Stimulated activated CD8-positive, alpha-beta memory T cell treated with anti-CD3 and anti-CD28 coated beads, Interleukin-12 subunit alpha, Interleukin-12 subunit beta, amount 100 ng/mL, for 4 hours (primary cell): ENCODE measurements at places on chromosomes 5 and 9.

DNA sequence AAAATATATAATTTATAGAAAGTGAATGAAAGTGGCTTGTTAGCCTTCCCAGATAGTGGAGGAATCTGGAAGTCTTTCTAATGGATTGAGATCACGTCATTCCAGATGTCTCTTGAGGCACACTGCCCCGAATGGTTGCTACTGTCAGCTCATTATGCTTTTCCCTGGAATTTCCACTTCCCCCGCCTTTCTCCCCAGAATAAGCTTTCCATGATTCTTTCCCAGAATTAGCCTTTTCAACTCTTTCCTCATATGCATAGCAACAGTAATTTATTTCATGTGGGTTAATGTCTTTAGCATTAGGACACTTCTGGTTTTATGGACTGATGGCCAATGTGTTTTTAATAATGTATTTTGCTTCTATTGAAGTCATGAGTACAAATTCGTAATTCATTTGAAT, 81.5 kb downstream of the PALM2AKAP2 start:
- DNase-seq: no peak

DNA sequence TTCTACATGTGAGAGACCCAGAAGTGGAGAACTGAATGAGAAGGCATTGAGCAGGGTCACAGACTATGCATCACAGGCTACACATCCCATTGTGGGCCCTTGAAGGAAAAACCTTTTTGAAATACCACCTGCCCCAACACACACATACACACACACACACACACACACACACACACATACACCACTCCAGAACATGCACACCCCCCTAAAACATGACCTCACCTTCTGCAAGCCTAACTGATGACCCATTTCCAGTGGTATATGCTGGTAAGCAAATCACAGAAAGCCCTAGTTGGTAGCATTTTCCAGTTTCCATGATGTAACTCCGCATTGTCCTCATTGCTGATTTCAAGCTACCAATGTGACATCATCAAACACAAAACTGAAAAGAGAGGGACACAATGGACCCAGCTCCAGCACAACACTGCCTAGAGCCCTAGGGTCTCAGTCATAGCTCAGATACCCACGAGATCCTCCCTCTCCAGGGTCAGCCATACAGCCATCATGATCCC, 36.4 kb downstream of the THBS4 start:
- DNase-seq: no peak

DNA sequence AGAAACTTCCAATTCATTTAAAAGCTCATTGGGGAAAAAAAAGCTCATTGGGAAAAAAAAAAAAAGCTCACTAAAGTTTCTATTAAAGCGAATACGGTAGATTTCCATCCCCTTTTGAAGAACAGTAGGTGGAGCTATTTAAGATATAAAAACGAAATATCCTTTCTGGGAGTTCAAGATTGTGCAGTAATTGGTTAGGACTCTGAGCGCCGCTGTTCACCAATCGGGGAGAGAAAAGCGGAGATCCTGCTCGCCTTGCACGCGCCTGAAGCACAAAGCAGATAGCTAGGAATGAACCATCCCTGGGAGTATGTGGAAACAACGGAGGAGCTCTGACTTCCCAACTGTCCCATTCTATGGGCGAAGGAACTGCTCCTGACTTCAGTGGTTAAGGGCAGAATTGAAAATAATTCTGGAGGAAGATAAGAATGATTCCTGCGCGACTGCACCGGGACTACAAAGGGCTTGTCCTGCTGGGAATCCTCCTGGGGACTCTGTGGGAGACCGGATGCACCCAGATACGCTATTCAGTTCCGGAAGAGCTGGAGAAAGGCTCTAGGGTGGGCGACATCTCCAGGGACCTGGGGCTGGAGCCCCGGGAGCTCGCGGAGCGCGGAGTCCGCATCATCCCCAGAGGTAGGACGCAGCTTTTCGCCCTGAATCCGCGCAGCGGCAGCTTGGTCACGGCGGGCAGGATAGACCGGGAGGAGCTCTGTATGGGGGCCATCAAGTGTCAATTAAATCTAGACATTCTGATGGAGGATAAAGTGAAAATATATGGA, at the start of gene PCDHGA12:
Gene PCDHGA12 (plus strand): TSS at position 176 of the 782 bp plus-strand sequence. CDS start 253 bp downstream, at position 429.
- DNase-seq: no peak

DNA sequence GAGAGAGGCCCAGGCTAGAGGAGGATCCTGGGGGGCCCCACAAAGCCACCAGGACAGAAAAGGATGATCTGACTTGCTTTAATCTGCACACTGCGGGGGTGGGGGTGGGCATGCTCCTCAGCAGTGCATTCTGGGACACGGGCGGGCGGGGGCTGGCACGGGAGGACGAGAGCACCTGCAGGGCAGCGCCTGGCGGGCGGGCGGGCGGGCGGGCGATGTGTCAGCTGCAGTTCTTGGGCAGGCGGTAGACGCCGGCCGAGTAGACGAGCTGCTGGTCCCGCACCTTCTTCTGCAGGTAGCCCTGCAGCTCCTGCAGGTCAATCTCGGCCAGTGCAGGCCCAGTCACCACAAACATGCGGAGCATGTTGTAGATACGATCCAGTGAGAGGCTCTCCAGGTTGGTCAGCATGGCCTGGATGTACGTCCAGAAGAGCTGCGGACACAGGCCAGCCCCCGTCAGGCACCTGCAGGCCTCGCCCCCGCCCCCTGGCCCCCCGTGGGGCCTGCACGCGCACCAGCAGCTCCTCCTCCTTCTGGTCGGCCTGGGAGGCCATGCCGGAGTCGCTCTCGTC, 3.0 kb upstream of the TMEM210 start:
- DNase-seq: no peak

- no peak for DNase-seq
Measured at GRCh38 chr5:16805486-16805885, 130.6 kb downstream of the MYO10 start.

GRCh38 chr5:163916376-163916775, 411.0 kb downstream of the MAT2B start:
- no peak for DNase-seq

DNA sequence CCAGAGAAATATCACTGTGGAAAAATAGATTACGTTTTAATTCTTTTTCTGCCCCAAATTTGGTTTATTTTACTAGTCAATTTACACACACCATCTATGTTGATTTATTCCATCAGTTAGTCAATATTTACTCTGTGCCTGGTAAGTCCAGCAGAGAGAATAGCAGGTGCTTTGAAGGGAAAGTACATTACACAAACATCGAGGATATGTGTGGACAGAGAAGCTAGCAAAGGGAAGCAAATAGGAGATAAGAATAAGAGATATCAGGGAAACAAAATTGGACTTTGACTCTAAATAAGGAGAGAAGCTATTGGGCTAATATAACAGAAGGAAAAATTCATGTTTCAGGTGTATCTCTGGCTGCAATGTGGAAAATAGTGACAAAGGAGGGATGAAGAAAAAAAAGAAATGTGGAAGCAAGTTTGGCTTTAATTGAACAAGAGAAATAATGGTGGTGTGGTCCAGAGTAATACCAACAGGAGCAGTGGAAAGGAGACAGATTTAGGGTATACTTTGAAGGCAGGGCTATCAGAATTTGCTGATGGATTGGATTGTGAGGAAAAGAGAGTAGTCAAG, 587.7 kb upstream of the CDH6 start:
- no peak for DNase-seq

GRCh38 chr5:150653762-150654556, 7.1 kb upstream of the MYOZ3 start:
- DNase-seq: no peak

- DNase-seq: no peak
Measured at GRCh38 chr9:95085036-95085770, 232.3 kb downstream of the FANCC start.

DNA sequence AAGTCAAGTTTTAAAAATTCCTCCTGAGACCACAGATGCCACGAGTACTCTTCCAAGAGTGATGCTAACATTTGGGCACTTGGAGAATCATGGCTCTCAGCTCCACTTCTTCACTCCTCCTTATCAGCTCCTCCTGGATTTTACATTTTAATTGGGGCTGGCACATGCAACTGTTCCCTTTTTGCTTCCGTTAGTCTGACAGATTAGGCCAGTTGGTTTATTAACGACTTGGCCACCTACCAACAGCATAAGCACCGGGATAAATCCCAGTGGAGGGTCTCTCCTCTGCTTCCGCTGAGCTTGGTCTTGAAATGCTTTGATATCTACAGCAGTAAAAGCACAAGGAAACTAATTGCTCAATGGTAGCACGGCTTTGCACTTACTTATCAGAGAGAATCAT, 134.6 kb upstream of the RASEF start:
- DNase-seq: no peak

DNA sequence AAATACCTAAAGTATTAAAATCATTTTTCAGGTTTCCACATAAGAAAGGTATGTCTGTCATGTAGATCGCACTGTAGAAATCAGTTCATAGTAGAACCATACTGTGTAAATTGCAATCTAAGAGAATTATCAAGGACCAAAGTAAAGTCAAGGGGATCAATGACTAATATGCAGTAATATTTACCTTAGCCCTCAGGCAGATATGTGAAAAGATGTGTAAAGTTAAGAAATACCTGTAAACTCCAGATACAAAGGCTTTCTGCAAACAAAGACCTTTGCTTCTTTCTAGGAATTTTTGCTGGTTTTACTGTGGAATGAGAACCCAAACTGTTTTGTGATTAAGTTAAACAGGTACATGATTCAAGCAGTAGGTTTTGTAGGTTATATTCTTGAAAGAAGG, 11.6 kb downstream of the POLK start:
- DNase-seq: no peak

- DNase-seq: no peak
Measured at GRCh38 chr9:105333076-105333475, 88.6 kb downstream of the SLC44A1 start.

DNA sequence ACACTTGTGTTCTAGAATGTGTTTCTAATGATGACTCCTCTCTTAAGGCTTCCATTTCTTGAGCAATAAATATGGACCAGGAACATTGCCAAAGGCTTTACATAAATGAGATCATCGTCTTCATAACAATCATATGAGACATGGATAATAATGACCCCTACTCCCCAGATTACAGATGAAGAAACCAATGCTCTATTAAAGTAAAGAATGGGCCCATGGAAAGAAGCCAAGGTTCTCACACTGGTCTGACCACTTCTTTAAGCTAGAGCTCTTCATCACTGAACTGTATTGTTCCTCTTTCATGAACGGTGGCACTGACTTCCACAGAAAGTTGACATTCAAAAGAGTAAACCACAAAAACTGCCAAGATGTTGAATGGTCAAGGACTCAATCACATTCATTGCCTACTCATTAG, 65.3 kb downstream of the MARCHF3 start:
- no peak for DNase-seq

DNA sequence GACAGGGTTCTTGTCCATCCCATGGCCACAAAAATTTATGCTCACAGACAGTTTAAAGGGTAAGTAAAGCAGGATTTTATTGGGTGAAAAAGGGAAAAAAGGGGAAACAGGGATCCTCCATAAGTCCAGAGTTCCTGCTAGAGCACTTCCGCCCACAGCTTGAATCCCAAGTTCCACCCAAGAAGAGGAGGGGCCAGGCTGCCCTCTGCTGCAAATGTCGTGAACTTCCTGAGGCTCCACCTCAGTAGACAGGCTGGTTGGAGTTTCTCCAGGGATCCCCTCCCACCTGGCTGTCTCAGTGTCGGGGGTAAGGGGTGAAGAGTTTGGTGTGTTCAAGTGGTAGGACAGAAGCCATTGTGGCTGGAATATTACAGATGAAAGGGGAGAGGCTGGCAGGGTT, 275.0 kb upstream of the SGCD start:
- no peak for DNase-seq

DNA sequence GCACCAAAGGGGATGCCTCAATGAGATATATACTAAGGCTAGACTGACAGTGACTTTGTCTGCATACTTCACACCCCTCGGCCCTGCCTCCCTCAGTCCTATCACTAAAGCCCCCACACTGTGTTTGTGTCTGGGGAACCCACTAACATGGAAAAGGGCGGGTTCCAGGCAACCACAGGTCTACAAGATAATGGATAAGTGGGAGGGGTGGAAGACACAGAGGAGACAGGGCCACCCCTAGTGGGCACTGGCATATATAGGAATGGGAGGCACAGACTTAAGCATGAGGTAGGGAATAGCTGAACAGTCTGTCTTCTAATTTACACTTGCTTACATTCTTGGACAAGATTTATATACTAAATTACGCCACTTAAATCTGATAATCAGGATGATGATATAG, 74.0 kb downstream of the SLIT3 start:
- no peak for DNase-seq

DNA sequence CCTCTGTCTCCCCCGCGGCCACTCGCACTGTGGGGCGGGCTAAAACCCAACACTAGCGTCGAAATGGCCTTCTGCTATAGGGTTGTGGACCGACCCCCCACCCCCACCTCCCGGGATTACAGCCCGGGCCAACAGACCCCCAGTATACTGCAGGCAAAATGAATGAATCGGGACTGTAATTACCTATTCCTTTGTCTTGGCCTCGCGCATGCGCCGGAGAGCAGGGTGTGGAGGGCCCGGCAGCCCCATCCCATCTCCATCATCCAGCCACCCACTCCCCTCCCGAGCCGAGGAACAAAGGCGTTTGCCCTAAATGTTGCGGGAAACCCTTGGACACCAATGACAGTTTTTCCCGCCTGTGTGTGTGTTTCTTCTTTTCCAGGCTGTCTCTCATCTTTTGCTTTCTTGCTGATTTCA, 1.6 kb downstream of the BASP1 start:
- DNase-seq: no peak

DNA sequence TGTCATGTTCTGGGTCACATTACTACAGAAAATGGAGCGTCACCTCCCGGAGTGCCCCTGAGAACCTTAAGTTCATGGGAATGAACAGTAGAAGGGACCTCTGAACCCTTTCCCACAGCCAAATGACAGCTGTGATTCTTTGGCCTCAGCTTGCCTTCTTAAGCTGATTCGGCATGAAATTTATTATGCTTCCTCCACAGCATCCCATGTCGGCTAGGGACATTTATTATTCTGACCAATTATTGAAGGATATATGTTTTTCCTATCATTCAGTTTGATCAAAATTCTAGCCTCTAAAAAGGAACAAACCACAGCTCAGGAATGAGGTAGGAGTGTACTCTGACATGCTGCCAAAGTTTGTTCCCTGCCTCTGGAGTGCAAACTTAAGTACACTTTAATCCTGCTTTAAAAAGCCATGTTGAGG, 440.6 kb downstream of the CETN3 start:
- DNase-seq: no peak

GRCh38 chr9:133490201-133490681, 11.3 kb upstream of the SLC2A6 start:
- no peak for DNase-seq

DNA sequence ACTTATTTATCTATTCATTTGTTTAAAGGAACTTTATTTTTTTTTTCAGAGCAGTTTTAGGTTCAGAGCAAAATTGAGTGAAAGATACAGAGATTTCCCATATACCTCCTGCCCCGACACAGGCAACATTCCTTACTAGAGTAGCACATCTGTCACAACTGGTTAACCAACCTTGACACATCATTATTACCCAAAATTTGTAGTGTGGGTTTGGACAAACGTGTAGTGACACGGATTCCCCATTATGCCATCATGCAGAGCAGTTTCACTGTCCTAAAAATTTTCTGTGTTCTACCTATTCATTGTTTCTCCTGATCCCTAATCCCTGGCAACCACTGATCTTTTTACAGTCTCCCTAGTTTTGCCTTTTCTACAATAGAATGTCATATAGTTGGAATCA, 57.3 kb upstream of the LHFPL2 start:
- DNase-seq: no peak
